ENCODE measurements at places on chromosomes 13 and 19.

DNA sequence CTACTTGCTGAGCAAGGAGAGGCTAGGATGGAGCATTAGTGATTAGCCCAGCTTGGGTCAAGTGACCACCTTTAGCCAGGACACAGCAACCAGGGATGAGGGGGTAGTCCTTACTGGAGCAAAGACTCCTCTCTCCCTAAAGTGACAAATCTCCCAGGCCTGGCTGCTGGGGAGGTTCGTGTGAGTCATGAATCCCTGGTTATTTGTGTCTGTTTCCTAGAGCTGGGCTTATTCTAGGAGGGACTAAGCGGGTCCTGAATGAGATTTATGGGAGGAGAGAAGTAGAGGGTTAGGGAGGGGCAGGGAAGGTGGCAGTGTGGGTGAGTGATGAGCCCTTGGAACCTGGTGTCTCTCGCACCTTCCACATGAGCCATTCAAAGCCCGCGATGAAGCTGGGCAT is 487.3 kb downstream of the TSHZ3 start:
- no peak for DNase-seq

DNA sequence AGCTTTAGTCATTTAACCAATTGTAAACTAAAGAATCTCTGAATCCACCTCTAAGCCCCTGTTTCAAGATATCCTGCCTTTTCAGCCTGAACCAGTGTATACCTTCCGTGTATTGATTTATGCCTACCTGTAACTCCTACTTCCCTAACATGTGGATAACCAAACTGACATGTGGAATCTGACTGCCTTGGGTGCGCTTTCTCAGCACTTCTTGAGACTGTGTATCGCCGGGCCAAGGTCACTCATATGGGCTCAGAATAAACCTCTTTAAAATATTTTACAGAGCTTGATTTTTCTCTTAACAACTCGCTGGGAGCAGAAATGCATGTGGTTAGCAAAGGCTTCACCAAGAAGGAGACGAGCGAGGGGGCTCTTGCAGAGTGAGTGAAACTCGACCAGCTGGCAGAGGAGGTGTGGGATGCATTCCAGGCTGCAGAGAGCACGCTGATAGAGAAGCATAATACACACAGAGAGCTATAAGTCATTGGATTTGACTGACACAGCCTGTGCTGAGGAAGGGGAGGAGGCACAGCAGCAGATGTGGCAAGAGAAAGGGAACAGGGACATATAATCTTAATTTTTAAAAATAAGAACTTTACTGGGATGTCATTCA is 268.2 kb upstream of the MAB21L1 start:
- DNase-seq: no peak

DNA sequence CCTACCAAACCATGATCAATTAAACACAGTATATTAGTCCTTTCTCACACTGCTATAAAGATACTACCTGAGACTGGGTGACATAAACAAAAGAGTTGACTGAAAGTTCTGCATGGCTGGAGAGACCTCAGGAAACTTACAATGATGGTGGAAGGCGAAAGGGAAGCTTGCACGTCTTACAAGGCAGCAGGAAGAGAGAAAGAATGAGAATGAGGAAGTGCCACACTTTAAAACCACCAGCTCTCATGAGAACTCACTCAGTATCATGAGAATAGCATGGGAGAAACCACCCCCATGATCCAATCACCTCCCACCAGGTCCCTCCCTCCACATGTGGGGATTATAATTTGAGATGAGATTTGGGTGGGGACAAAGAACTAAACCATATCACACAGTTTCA is 324.9 kb upstream of the ZNF507 start:
- no peak for DNase-seq

DNA sequence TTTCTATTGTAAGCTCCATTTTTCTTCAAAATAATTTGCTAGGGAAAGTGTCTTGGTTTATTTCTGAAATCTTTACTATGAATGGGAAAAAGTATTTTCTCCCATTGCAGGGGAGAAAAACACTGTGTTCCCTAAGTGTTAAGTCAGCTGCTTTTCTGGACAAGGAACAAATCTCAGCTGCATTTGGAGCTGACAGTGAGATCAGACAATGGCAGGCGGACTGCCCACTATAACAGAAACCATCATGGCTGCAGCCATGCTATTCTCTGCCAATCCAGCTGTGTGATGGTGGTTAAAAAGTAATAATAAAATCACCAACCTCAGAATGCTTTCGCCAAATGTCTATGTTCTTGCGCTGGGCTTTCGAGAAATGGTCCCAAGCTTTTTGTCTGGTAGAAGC is 302.7 kb downstream of the DNAJC15 start:
- DNase-seq: no peak
